Amygdala (tissue), 56 donors: ENCODE measurements at places on chromosomes 7 and 10.
A peak's percentile ranks its signal among the peaks of the same experiment; 100 is the strongest.

- DNase-seq, result no peak
These were observed 10.6 kb upstream of the DNMBP start for GRCh38 chr10:100020142-100020885.

DNA sequence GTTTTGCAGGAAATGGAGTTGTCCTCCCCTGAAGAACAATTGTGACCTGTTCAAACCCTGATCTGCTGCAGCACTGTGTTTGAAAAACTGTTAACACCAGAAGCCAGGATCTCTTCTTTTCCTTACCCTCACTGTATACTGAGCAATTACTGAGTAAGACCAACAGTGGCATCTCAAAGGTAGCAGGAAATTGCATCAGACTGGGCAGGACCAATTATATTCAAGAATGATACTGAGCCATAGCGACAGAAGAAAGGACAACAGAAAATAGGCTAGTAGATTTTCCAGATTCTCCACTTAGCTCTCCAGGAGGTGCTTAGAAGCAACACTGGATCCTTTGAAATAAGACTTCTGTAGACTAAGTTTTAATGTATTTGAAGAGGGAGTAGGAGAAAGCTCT lies 57.4 kb upstream of the INHBA start:
- no peak for DNase-seq

GRCh38 chr10:125089469-125089868 lies 70.9 kb downstream of the CTBP2 start:
- no peak for DNase-seq

DNA sequence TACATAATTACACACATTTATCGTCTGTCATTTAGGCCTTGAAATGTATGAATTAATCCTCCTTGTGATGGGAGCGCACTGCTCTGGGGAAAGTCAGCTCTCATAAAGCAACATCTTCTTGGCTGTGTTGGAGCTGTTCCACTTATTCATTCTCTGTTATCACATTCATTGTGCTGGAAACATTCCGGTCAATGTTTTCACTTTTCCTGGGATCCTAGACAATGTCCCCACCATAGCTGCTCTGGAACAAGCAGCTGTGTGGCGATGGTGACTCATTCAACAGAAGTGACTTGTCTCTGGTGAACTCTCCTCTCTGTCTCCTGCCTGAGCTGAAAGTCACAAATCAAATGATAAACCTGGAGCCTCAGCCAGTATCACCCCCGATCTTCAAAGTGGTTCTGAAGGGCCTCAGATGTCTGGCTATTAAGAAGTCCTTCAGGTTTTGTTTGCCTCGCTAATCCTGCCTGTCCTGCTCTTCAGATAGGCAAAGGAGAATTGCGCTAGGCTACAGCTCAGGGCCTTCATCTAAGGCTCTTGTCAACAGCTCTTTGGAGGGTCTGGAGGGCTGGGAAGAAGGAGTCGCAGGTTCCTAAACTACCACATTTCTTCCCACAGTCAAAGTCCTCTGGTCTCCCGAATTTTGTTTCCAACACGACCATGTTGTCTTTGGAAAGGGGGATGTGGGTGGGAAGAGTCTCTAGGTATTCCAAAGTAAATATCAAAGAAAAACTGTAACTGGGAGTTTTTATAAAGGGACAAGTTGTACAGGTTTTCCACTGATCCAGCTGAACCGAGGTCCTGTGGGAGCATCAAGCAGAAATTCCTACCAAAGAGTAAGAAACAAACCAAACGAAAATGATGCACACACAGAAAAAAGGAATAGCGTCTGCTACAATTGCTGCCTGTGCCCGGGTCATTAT lies 29.3 kb downstream of the KLF6 start:
- DNase-seq, result no peak

GRCh38 chr7:149239345-149240143 lies at the start of gene ZNF212:
Gene ZNF212 (plus strand): TSS chr7:149239651. CDS start chr7:149239779, 128 bp downstream.
- DNase-seq, result peak; percentile 74

DNA sequence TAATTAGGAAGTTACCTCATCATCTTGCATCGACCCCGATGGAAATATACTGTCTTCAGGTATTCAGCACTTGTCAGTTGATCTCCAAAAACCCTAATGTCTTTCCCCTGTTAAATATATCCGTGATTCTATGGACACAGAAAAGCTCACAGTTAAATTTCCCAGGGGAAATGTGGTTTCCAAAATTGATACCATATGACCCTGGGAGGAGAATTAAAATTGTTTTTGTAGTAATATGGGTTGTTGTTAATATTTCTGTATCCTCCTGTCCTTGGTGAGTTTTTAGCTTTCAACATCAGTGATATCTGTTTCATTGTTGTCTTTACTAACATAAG lies 132.1 kb downstream of the CELF2 start:
- DNase-seq, result no peak
